Hepatocyte (in vitro differentiated cells): ENCODE measurements at places on chromosomes 11 and 22. TPM values are rescaled to one million over a fixed set of nuclear protein-coding genes. Genes with fewer than 3 reads are reported as not detected.
A peak's percentile ranks its signal among the peaks of the same experiment; 100 is the strongest.

Gene APOA4
- total RNA-seq, result 1,055 and 1,133 TPM in 2 replicates

GRCh38 chr11:45807792-45808238 lies 2.9 kb downstream of the SLC35C1 start:
- DNase-seq, result no peak

DNA sequence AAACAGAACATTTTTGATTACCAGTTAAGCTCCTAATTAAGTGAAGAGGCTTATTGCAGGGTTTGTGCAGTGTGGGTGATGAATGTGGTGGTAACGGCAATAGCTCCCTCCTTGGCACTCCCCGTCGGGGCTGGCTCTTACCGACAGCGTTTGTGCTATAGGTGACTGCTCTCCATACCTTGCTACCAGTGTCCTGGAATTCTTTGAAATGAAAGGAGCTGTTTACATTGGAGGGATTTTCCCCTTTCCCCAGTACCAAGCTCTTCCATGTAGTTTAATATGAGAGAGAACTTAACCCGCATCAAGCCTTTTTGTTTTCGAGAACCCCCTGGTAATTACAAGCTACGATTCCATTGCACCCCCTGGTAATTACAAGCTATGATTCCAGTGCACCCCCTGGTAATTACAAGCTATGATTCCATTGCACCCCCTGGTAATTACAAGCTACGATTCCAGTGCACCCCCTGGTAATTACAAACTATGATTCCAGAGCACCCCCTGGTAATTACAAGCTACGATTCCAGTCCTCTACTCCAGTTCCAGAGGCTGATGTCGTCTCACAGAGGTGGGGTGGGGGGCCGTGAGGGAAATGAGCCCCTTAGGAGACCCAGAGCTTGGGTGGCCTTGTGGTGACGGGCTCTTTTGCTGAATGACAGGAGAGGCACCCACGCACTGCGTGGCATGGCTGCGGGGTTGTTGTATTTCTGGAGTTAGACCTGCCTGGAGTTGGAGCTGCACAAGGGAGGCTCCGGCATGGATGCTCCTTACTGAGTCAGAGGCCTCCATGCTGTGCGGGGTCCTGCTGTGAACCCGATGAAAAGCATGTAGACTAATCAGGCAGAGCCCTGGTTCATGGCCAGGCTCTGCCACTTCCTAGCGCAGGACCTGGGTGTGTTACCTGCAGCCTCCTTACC lies 205.3 kb downstream of the TBC1D22A start:
- no peak for DNase-seq

- no peak for DNase-seq
Observed at GRCh38 chr22:45743687-45744086, 72.1 kb downstream of the ATXN10 start.

Gene ACTN3
- total RNA-seq, result not detected in 2 replicates

Gene OR10A2
- total RNA-seq, result not detected in 2 replicates

GRCh38 chr11:35620795-35621194 lies 2.5 kb downstream of the FJX1 start:
- no peak for DNase-seq

DNA sequence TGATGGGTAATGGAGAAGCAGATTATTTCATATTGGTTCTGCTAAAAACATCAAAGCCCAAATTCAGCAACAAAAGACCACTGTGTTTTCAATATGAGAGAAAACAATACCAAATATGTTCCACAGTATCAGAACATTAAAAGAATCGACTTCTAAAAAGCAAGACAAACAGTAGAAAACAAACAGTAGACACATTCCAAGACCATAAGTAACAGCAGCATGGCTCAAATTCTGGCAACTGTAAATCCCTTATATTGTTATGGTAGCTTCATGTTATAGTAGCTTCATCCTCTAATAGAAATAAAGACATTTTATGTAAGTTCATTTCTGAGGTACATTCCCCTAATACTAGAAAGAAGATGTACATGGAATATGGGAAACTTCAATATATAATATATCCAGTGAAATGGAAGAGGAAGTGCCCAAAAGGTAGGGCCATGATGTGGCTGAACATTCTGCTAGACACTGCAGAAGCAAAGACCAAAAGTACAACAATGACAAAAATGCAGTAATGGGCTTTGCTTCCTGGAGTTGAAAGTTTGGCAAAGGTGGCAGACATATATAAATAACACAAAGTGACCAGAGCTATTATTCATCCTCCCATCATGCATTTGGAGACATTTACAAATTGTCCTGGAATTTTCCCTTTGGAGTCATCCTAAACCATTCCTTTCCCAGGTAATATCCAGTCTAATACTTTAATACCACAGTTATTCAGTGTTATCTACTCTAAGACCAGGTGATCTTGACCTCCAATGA lies 299.9 kb downstream of the DCDC1 start:
- no peak for DNase-seq

Gene GAS2L1
- 10.4 and 11.7 TPM in 2 replicates for total RNA-seq

GRCh38 chr22:45201678-45202332 lies 38.1 kb downstream of the NUP50 start:
- no peak for DNase-seq

Gene IGHMBP2
- 7.7 and 12.4 TPM in 2 replicates for total RNA-seq

Gene CCDC86
- 7.4 and 9.1 TPM in 2 replicates for total RNA-seq

Gene RAB3IL1
- total RNA-seq, result 9.1 and 10.8 TPM in 2 replicates

DNA sequence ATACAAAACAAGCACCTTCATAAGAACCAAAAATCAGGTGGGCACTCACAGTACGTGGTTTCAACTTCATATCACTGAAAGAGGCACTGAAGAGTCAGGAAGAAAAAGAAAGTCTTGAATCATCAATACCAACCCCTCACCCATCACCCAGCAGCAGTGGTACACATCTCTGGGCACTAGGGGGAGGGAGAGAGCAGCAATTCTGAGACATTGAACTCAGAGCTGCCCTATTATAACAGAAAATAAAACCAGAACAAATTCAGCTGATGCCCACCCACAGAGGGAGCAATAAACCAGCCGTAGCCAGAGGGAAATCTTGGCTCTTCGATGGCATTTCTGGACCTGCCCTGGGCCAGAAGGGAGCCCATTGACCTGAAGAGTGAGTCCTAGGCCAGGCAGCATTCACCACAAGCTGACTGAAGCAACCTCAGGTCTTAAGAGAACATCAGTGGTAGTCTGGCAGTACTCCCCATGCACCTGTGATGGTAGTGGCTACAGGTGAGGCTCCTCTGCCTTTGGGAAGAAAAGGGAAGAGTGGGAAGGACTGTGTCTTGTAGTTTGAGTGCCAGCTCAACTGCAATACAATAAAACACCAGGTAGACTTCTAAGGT lies 42.2 kb upstream of the FAM181B start:
- peak; percentile 30 for DNase-seq

- no peak for DNase-seq
Observed at GRCh38 chr11:125494561-125494960, 1.5 kb downstream of the FEZ1 start.

Gene PNPLA5
- 0.57 TPM in 1 of 2 replicates, not detected in the other for total RNA-seq

- DNase-seq, result no peak
Observed at GRCh38 chr11:104067534-104067933, 31.1 kb downstream of the DDI1 start.

GRCh38 chr11:7671347-7672215 lies 1.7 kb downstream of the CYB5R2 start:
- peak; percentile 67 for DNase-seq

Gene OR10AG1
- total RNA-seq, result not detected in 2 replicates

- no peak for DNase-seq
Observed at GRCh38 chr11:111307472-111308108, 9.2 kb downstream of the POU2AF3 start.

Gene KCNK7
- total RNA-seq, result not detected in 2 replicates

DNA sequence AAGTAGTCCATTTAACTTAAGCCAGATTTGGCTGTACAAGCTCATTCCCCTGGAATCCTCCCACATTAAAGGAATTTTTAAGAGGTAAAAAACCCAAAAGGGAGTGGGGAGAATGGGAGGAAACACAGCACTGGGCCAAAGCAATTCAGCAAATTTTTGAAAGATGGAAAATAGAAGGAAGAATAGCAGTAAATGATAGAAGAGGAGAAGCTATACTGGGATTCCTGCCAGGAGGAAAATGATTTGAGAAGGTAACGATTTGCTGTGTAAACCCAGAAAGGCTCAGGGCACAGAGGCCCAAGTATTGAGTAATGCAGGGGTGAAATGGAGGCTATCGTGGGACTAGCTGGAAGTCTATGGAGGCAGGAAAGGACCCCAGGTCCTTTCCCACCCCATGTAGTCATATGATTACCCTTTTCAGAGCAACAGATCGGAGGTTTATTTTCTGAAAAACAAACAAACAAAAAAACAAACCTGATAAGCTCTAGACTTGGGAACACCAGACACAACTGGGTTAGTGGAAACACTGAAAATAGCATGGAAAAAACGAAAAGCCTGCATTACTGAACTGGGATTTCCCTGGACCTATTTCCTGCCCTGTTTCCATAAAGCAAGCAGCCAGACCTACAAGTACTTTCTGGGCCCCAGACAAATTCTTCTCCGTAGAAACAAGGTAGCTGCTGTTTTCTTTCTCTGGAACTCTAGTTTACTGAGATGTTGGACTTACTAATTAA lies 140.0 kb downstream of the SWAP70 start:
- peak; percentile 20 for DNase-seq

DNA sequence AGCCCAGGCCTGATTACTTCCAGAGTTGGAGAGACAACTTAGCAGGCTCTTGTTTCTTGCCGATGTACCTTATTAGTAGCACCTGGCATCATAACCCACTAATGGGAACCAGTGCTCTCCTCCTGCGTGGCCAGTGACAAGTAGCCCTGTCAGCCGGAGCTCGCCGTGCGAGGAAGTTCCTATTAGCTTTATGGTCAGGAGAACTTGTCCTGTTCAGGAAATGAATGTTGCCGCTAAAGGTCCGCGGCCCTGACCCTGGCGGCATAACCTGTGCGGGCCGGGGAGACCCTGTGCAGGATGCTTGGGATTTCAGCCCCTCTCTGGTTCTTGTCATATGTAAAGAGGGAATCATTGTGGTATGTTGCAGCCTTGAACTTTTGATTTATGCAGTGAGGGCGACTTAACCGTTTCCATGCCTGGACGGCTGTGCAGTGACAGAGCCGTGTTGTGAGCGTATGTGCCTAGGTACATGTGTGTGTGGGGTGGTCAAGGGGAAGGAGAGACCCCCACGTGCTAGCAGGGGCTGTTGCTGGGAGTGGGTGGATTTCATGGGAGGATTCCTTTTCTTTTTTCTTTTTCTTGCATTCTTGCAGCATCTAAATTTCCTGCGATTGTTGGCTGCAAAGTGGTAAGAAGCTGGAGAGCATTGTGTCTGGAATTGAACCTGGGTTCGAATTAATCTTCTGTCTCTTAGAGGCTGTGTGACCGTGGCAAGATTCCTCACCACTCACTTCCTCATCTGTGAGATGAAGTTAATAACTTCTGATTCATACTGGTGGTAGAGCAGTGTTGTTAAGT lies 15.2 kb downstream of the ZBTB16 start:
- no peak for DNase-seq

- no peak for DNase-seq
Observed at GRCh38 chr11:11588891-11589290, 32.9 kb downstream of the GALNT18 start.

- no peak for DNase-seq
Observed at GRCh38 chr11:32139896-32140520, 49.1 kb downstream of the RCN1 start.

- DNase-seq, result peak; percentile 77
Observed at GRCh38 chr22:42473484-42474193, 41.4 kb upstream of the NFAM1 start.

- DNase-seq, result no peak
Observed at GRCh38 chr11:134628426-134628825, 216.4 kb upstream of the B3GAT1 start.

- no peak for DNase-seq
Observed at GRCh38 chr11:92384802-92385201, 160.2 kb downstream of the FAT3 start.

DNA sequence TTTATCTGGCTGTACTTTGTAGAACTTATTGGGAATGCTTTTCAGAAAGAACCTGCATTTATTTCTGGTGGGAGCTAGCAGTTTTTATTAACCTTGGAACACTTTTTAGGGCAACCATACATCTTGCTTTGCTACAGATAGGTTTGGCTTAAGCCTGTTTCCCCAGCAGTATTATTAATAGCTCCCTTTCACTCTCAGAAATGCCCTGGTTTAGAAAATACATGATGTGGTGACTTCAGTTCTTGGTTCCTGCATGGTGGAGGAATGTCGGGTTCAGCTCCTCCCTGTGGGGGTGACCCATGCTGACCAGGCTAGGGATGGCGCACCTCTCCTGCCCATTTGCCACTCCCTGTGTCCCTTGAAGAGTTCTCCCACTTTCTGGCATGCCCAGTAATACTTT lies 28.2 kb downstream of the ZBED4 start:
- DNase-seq, result no peak

Gene SAA1
- total RNA-seq, result 153 and 175 TPM in 2 replicates

DNA sequence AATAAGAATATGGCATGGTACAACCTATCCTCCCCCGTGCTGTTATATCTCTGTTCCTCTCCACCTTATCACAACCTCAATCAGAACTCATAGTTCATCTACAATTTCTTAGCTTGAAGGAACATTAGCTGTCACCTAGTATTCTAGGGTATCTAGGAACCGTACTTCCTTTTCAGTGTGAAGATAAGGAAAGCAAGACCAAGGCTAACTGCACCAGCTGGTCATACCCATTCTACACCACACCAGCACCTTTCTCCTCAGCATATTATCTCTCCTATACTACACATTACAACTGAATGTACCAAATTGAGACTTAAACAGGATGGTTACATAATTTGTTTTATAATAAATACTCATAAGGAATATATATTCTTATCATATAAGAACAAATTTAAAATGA lies 73.1 kb downstream of the ARHGAP32 start:
- DNase-seq, result no peak

Gene VSIG2
- total RNA-seq, result 22.6 and 22.9 TPM in 2 replicates

DNA sequence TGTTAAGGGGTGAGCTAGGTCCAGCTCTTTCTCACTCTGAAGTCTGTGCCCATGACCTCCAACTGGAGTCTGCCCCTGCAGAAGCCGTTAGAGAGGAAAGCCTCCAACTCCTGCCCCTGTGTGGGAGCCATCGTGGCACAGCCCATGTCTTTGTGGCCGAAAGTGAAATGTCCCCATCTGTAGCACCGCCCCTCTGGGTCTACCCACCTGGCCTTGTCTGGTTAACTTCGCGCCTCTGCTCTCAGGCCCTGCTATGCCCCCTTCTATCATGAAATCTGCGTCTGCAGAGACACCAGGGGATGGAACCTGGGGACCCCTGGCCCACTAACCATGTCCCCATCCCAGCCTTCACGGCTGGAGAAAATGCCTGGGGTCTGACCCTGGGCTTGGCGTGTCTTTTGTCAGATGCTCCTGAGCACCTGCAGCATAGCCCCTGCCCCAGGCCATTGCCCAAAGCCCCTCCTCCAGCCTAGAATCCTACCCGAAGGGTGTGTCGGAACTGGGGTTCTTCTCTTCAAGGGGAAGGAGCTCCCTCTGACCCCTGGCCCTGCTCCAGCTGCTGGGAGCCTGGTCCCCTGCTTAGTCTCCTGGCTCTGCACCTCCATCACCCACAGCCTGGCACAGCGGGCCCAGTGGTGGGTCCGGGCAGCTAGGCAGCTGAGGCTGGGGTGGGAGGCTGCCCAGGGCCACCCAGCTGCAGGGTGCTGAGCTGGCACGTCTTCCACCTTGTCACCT lies 35.8 kb upstream of the HMOX1 start:
- DNase-seq, result no peak

Gene P2RX3
- 0.16 TPM in 1 of 2 replicates, not detected in the other for total RNA-seq

DNA sequence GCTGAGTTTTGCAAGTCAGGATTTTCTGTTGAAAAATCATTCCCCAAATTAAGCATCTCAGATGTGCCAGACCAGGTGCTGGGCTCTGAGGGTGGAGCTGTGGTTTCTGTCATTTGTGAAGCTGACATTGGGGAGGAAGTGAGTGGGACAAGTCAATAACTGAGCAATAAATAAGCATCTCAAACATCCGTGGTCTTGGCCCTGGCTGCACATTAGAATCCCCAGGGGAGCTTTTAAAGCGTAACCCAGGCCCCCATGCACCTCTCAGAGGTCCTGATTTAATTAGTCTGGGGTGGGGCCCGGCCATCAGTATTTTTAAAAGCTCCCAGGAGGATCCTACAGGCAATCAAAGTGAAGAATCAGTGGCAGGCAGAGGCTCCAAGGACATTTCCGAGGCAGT lies 420.0 kb downstream of the MN1 start:
- DNase-seq, result no peak
